Stimulated activated CD8-positive, alpha-beta memory T cell treated with anti-CD3 and anti-CD28 coated beads, Interleukin-2, amount 100 ng/mL, for 1 hour (primary cell): ENCODE measurements at places on chromosomes 5 and 9.

DNA sequence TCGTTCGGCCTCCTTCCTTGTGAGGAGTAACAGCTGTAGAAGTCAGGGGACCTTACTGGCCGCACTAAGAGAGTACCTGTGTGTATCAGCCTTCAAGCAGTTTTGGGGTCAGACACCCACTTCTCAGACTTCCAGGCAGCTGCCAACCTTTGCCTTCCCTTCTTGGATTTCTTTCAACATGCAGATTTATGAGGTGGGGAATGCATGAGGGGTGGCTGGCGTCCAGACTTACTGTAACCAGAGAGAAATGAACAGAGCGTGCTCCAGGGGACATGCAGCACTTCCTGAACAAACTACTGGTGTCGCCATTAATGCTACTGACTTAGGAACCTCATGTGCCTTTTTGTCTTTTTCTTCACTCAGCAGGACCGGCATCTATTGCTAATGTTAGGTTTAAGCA is 46.7 kb downstream of the INSYN2B start:
- DNase-seq: no peak

GRCh38 chr5:119597728-119598298 is 31.5 kb upstream of the FAM170A start:
- DNase-seq: no peak

DNA sequence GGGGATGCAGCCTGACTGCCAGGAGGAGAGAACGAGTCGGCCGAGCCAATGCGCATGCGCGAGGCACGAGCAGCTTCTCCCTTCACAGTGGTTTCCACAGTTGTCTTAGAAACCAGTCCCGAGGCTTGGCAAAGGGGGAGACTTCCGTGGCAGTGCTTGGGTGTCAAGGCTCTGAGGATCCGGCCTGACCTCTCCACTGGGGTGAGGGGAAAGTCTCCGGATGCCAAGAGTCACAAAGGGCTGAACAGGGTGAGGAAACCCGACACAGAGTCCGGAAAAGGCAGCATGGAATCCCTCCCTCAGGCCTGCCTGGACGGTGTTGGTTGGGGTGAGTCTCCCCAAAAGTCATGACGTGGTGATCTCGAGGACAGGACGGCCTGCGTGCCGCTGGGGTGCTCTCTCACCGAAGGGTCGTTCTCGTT is 475.5 kb downstream of the SPATA31A7 start:
- no peak for DNase-seq

- DNase-seq: no peak
Measured at GRCh38 chr5:112820246-112820645, 40.8 kb upstream of the SRP19 start.

- no peak for DNase-seq
Measured at GRCh38 chr5:132428484-132429462, 59.3 kb downstream of the SLC22A5 start.

GRCh38 chr9:2241461-2241835 is 226.3 kb downstream of the SMARCA2 start:
- DNase-seq: no peak

DNA sequence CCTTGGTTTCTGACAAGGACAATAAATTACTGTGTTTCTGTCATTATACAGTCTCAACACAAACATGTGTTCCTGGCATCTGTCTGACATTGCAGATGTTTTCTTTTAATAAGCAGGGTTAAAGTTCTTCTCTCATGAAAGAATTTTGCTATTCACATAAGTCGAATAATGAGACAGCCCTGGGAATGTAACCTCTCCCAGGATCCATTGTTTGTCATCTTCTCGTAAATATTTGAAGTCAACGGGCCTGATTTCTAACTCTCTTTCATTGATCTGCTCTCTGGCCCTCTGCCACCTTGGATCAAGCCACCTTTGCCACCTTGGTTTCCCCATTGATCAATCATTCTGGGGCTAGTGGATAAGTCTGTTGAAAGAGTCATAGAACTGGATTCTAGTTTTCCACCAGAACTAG is 12.9 kb upstream of the CAST start:
- no peak for DNase-seq

DNA sequence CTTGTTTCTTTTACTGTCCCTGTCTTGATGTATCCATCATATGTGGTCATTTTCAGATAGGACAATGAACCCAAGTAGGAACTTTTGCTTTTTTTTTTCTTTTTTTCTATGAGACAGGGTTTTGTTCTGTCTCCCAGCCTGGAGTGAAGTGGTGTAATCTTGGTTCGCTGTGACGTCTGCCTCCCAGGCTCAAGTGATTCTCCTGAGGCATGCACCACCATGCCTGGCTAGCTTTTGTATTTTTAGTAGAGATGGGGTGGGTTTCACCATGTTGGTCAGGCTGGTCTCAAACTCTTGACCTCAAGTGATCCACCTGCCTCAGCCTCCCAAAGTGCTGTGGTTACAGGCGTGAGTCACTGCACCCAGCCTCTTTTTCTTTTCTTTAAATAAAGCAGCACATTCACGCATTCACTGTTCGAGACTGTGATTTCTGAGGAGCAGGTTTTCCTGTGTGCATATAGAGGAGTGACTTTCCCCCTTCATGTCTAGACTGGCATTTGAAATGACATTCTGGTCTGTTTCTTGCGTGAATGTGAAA is 448.5 kb downstream of the KDM4C start:
- DNase-seq: no peak

DNA sequence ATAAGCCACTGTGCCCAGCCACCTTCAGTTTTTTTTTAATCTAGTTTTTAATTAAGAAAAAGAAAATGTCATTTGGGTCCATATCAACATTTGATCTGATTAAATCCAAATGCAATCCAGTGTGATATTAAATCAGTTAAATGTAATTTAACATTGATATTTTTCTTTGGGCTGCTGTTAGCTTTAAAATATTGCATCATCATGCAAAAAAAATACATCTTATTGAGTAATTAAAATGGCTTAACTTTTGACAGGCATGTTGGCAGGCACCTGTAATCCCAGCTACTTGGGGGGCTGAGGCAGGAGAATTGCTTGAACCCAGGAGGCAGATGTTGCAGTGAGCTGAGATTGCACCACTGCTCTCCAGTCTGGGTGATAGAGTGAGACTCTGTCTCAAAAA is 22.7 kb upstream of the LRRC70 start:
- no peak for DNase-seq

DNA sequence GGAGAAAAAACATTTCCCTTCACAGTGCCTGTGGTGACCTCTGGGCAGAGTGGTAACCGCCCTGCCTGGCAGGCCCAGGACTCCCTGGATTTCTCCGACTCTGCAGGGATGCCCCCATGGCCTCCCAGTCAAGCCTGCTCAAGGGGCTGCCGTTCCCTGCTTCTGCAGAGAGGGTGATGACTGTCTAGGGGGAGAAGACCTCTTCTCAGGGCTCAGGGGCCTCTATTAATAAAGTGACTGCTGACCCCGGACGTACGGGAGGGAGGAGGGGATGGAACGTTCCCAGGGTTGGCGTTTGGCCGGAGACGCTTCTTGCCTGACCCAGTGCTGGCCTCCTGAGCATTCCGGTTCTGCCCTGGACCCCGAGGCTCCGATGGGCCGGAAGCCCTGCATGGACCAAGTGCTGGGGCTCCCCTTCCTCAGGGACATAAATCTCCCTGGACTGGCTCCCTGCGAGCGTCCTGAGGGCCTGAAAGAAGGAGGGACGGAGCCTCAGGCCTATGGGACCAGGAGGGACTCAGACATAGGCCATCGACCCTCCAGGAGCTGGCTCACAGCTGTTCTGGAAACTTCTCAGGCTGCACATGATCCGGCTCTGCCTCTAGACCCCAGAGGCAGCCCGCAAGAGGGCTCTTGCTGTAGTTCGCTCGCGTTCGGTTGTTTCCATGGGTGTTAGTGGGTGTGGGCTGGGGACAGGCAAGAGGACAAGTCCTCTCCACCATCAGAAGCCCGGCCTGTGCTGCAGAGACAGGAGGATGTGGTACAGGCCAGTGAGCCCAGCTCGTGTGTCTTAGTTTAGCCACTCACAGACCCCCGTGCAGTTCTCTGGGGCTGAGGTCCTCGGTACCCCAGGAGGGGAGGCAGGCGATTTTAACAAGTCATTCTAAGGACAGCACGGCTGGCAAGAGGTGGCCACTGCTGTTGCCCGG is 8.1 kb upstream of the RNU6ATAC start:
- DNase-seq: no peak

- no peak for DNase-seq
Measured at GRCh38 chr5:93425096-93425495, 155.9 kb downstream of the NR2F1-AS1 start.

GRCh38 chr5:2204366-2205184 is 321.9 kb upstream of the IRX4 start:
- DNase-seq: no peak

GRCh38 chr9:109797006-109797405 is 17.0 kb downstream of the PALM2AKAP2 start:
- DNase-seq: no peak

GRCh38 chr9:4515958-4516375 is 25.7 kb downstream of the SLC1A1 start:
- DNase-seq: no peak

GRCh38 chr5:100493996-100494395 is 41.2 kb upstream of the FAM174A start:
- DNase-seq: no peak

DNA sequence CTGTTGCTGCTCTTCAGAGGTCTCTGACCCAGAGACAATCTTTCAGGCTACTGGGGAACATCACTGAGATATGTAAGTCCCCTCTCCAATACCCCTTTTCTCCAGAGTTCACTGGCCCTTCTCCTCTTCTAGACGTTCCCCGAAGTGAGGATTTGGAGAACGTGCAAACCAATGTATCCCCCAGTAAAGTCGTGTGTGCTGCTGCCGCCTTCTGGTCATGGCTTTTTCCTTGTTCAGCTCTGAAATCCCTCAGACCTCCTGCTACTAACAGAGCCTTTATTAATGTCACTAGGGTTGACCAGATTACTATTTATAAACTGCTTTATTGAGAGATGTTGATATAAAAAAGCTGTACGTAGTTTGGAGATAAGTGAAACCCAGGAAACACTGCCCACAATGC is 1028.6 kb downstream of the CDH9 start:
- DNase-seq: no peak

- no peak for DNase-seq
Measured at GRCh38 chr5:42108468-42108867, 183.4 kb downstream of the FBXO4 start.

GRCh38 chr9:29150606-29151005 is 1577.3 kb upstream of the C9orf72 start:
- no peak for DNase-seq

GRCh38 chr9:117325110-117325731 is 89.6 kb downstream of the ASTN2 start:
- no peak for DNase-seq

DNA sequence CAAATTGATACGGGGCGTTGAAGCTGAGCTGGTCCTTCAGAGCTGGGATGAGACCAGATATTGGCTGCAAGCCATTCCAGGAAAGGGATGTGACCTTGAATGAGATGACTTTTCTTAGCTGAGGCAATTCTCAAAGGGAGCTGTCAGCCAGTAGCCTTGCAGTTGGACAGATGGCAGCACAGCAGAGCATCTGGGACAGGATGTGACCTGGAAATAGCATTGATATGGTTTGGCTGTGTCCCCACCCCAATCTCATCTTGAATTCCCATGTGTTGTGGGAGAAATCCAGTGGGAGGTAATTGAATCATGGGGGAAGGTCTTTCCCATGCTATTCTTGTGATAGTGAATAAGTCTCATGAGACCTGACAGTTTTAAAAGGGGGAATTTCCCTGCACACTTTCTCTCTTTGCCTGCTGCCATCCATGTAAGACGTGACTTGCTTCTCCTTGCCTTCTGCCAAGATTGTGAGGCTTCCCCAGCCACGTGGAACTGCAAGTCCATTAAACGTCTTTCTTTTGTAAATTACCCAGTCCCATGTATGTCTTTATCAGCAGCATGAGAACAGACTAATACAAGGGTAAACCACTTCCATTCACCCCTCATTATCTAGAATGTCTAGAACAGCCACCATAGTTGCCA is 19.8 kb upstream of the MTX3 start:
- DNase-seq: no peak

- no peak for DNase-seq
Measured at GRCh38 chr9:136858844-136859757, 7.0 kb downstream of the MAMDC4 start.

GRCh38 chr5:173328844-173329490 is 753 bp upstream of the STC2 start:
- DNase-seq: no peak

DNA sequence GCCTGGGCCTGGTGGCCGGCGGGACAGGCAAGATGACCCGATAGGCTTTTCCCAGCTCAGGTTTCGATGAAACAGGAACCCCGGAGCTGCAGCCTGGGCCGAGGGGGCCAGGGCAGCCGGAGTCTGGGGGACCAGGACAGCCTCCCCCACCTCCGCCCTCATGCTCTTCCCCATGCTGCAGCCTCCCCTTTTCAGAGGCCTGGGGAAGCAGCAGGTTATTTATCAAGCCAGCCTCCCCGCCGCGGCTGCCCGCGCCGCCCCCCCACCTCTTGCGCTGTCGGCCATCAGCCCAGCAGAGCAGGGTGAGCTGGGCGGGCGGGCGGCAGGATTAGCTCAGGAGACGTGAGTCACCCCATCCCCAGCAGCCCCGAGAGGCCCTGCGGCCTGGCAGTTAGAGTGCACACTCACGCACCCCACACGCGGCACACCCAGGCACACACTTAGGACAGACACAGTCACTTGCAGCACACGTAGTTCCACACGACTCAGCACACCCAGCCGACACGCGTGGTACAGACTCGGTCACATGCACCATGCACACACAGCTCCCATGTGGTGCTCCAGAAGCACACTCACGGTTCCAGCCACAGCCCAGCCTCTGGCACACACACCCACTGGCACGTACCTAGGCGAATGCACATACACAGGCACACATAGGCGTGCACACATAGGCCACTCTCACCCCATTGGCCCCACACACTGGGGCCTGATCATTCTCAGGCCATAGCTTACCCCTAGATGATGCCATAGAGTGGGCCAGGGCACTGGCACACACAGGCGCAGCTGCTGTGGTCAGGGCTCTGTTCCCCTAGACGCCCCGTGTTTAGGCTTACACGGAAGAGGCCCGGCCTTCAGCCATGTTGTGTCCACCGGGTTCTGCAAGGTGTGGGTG is 13.0 kb downstream of the CXXC5 start:
- DNase-seq: no peak

GRCh38 chr9:12631866-12632265 is 61.3 kb upstream of the TYRP1 start:
- no peak for DNase-seq

DNA sequence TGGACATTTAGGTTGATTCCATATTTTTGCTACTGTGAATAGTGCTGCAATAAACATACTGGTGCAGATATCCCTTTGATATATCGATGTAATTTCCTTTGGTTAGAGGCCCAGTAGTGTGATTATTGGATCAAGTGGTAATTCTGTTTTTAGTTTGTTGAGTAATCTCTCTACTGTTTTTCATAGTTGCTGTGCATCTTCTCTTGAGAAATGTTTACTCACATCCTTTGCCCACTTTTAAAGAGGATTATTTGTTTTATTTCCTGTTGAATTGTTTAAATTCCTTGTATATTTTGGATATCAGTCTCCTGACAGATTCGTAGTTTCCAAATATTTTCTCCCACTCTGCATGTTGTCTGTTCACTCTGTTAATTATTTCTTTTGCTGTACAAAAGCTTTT is 352.6 kb upstream of the TARS1 start:
- no peak for DNase-seq

- DNase-seq: no peak
Measured at GRCh38 chr9:91415290-91415689, 8.3 kb downstream of the NFIL3 start.
